Tibial nerve (tissue), 4 donors: ENCODE measurements at places on chromosomes 16 and 17.
A peak's percentile ranks its signal among the peaks of the same experiment; 100 is the strongest.

DNA sequence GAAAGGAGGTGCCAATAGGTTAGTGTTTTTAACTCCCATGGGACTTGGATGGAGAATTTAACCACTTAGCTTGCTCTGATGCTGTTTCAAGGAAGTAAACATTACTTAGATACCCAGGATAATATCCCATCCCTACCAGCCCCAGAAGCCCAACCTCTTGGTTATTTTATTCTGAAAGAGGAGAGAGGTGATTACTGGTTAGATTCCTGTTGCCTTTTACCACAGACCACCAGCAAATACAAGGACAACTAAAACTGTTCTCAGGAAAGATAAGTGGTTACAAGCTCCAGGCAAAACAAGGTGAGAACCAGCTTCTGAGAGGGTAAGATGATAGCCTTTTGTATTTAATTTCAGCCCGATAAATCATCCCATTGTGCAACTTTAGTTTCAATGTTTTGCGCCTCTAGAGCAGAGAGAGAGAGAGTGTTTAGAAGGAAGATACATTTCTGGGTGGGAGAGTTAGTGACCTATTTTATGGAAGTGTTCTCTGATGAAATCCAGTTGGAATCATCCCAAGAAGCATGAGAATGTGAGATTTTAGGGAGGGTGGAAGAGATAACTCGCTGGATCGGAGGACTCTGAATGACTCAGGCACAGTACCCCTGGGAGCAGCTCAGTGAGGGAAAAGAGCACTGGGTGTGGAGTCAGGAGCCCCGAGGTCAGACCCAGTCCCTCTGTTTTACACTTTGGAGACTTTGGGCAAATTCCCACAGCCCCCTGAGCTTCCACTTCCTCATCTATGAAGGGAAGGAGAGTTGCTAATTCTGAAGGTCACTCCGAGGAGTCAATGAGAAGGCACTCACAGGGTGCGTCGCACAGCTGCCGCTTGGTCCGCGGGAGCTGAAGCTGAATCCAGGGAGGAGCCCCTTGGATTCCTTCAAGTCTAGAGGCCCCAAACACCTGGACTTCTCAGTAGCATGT, 12.1 kb downstream of the GLP2R start:
- DNase-seq, result no peak

DNA sequence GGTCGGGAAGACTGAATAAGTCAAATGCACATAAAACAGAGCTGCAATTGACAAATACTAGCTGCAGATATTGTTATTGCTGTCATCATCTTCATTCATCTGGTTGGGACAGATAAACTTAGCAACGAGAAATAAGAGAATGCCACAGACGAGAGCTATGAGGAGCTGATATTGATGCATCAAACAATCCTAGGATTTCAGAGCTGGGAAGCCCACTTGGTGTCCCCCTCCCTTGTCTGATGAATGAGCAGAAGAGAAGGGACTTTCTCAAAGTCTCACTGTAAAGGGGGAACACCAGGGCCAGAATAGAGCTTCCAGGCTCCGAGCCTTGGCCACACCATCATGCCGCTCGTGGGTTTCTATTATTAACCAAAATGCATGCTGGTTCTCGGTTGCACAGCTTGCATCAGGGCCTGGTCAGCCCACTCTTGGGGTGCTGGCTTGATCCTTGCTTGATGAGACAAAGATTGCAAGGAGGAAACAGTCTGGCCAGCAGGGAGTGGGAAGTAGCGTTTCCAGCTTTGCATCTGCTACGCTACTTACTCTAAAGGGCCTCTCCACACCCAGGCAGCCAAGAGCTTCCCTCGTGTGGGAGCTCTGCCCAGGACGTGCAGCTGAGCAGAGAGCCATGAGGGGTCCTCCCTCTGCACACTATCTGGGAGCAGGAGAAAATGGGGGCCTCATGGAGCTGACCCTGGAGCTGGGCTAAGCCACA, 28.4 kb upstream of the EMP2 start:
- DNase-seq, result no peak

GRCh38 chr17:8503368-8503767, 67.7 kb downstream of the NDEL1 start:
- DNase-seq, result peak; percentile 39

GRCh38 chr16:27576729-27577128, 26.8 kb downstream of the KATNIP start:
- DNase-seq, result no peak

DNA sequence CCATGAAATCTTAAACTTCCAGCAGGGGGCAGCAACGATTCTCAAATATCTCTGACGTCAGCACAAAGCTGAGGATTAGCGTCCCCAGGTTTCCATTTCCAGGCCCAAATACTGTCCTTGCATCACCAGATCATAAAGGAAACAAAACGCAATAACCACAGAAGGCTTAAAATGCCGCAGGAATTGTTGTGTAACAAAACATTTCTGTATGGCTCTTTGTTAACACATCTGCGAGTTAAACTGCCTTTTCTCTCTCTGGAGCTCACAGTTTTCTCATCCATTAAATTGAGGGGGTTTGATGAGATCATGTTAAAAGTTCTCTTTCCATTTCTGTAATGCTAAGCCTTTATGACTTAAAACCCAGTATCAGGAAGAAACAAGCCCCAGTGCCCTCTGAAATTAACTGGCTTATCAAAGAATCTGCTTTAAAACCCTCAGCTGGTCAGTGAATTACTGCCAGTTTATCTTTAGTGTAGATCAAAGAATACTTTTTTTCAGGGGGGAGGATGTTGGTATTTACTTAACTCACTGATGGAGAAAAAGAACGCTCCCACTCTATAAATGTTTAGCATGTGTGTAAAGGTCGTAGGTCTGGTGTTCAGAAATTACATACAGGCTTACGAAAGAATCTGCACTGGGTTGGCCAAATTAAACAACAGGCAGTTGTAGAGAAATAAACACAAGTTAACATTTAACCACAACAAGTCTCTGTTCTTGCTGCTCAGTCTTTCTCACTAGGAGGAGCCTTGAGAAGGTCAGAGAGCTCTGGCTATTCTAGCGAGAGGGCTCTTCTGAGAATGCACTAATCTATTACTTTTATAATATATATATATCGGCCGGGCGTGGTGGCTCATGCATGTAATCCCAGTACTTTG, 10.6 kb upstream of the TERF2 start:
- peak; percentile 57 for DNase-seq

DNA sequence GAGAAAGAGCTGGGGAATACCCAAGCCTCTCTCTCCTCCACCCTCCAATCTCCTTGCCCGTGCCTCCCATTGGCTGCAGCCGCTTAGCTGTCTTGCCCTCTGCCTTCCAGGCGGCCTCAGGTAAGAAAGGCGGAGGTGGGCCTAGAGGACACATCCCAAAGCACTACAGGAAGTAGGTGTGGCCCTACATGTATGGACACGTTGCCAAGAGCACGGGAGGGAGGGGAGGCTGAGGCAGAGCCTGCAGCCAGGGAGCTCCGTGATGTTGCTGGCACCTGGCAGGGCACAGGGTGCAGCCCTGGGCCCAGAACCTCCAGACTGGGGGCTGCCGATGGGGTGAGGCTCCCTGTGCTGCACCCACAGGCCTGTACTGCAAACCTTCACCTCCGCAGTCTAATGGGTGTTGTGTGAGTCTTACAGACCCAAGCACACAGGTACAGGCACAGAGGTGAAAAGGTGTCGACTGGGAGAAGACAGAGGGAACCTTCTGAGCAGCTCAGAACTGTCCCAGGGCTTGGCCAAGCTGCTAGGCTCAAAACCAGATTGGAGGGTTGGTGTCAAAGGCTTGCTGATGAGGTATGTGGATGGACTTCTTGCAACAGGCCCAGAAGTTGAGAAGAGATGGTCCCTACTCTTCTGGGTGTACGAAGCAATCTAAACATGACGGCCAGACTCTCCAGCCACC, 23.5 kb upstream of the FOXK2 start:
- DNase-seq, result no peak

- no peak for DNase-seq
These were observed 273.8 kb downstream of the C16orf95 start for GRCh38 chr16:87043231-87044031.

DNA sequence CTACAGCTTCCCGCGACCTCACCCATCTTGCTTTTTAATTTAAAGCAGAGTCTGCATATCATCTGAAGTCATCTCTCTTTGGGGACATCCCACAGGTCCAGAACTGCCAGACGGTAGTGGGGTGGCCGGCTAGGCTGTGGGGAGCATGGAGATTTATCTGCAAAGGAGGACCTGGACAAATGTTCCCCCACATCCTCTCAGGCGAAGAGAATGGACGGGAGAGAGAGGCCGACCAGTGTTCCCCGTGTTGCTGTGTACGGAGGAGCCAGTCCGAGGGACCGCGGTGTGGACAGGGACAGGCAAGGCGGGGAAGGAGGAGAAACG, 665 bp upstream of the MT1M start:
- DNase-seq, result no peak

- peak; percentile 40 for DNase-seq
These were observed 8.7 kb downstream of the CLEC19A start for GRCh38 chr16:19294156-19294649.

GRCh38 chr17:62611728-62612127, 15.7 kb upstream of the MRC2 start:
- no peak for DNase-seq

DNA sequence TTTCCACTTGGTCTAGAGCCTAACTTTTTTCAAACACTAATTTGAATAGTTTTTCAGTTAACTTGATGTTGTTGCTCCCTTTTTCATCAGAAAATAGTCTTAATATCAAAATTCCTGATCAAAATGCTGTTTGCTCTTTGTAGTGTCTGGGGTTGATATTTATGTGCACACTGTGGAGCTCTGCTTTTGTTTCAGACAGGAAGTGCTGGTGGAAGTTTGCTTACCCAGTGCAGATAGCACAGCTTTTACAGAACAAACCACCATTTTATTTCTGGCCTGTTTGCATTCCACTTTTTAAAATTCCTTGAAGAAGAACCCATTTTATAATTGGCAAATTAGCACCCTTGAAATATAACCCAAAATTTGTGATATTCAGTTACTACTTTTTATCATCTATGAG, 125.4 kb downstream of the MRTFB start:
- no peak for DNase-seq

DNA sequence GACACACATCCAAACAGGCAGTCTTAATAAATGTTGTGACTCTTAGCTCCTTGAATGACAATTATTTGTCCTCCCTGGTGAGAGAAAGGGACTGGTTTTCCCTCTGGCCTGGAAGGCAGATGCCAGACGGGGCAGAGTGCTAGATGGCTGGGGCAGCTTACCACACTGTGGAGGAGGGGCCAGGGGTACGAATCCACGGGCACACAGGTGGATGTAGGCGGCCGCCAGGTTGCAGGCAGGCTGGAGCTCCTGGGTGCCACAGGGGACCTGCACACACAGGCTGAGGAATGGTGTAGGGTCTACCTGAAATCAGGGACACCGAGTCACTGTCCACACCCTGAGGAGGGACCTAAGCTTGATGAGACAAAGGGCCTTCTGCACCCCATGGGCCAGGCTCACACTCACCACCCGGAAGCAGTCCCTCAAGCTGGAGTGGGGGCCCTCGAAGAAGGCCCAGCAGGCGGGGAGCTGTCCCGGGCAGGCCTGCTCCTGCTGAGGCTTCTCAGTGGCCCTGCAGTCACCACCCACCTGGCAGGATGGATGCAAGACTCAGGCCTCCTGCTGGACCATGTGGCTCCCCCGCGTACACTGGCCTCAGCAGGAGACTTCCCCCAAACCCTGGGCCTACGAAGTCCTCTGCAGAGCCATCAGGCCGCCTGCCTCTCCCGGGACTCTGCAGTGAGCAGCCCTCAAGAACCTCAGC, 38.4 kb downstream of the RMI2 start:
- DNase-seq, result no peak

DNA sequence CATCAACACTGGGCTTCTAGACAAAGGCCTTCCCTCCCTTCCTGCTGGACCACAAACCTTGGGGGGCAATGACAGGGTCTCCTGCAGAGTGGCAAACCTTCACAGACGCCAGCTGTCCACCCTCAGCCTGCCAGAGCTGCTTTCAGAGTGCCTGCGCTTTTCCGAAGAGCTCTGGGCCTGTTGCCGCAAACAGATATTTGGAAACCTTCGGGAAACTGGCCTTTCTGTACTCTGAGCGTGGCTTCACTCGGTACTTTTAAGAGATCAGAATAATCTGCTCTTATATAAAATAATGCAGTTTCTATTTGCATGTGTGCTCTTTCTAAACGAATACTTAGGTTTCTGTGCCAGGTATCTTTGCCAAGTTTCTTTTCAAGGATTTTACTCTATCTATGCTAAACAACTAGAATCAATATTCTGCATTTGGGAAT, 152.1 kb upstream of the CHMP6 start:
- DNase-seq, result no peak
